ENCODE measurements at places on chromosomes 16 and 17.
A peak's percentile ranks its signal among the peaks of the same experiment; 100 is the strongest.

DNA sequence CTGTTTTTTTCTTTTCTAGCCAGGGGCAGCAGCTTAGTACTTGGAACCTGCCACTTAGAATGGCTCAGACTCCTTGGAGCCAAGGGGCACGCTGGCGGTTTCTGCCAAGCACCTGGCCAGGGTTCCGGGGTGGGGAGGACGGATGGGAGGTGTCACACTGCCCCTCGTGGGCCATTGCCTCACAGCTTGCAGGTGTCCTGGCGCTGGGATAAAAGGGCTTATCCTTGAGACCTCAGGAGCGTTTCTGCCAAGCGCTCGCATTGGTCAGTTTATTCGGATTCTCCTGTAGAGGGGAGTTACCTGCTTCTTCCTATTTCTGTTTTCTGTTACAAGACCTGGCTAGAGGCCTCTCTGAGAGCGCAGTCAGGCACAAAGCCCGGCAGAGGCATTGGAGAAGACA, 234.6 kb downstream of the MSI2 start:
- no peak for DNase-seq

DNA sequence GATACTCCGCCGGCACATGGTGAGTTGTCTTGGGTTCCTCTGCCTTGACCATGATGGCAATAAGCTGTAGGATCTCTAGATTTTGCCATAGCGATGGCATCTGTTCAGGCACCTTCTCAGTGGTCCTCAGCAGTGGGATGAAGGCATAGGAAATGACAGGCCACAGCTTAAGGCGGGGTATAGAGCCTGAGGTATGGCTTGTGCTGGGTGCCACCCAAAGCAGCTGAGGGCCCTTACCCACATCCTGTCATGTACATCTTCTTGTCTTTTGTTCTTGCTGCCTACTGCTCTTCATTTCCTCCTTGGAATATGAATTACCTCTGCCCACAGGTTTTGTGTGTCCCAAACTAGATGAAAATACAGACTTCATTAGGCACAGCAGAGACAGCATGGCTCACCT, 29.5 kb downstream of the KAT7 start:
- peak; percentile 33 for DNase-seq

GRCh38 chr17:21460358-21460757, 84.2 kb downstream of the KCNJ12 start:
- DNase-seq: no peak

DNA sequence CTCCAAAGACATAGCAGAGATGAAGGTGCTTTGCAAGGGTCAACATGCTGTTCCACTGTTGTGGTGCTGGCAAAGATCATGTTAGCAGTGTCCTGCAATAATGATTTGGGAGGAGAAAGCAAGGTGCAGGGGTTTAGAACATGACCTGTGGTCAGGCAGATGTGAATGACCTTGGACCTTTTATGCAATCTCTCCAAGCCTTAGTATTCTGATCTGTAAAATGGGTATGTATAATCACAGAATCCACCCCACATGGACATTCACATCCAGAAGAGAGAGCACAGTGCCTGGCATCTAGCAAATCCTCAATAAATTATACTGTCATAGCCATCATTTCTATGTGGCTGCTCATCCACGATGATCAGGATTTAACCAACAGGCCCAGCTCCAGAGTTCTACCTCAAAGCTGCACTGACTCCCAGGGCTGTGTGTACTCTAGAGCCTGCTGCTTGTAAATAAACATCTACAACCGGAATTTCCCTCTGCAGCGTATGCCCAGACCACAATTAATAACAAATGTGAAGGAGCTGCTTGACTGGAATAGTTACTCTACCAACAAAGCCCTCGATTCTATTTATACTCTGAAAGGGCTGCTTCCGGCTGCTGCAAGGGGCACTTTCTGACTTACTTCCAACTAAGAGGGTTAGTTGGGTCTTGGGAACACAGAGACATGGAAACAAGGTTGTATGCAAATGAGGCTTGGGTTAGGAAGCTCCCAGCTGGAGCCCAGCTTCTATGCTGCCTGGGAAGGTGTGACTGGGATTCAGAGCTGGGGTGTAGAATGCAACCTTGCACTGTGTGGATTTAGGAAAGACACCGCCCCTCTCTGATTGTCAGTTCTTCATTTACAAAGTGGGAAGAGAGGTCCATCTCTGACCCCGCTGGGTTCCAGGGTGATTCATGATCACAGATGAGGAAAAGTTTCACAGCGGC, 265.2 kb downstream of the XYLT1 start:
- no peak for DNase-seq

GRCh38 chr17:71790791-71791190, 330.0 kb upstream of the SOX9 start:
- no peak for DNase-seq

Measured in T-helper 9 cell (primary cell).